Right cardiac atrium (tissue), 5 donors: ENCODE measurements at places on chromosomes 7 and 10.

DNA sequence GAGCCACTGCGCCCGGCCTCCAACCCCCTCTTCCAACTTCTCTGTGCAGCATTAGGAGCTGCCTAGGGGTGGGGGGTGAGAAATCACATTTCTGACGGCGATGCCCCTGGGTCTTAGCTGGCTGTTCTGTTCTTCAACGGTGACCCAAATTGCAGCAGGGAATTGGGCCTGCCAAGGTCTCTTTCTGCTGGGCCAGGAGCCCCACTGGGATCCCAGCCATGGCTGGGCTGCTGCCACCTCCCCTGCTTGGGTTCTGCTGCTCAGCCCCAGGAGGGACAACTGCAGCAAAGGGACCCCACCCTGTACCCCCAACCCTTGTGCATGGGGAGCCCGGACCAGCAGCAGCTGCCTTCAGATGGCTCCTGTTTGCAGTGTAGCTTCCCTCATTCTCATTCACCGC is 43.7 kb upstream of the GNA12 start:
- no peak for DNase-seq

- no peak for DNase-seq
Measured at GRCh38 chr10:133028158-133028557, 59.6 kb upstream of the ADGRA1 start.

DNA sequence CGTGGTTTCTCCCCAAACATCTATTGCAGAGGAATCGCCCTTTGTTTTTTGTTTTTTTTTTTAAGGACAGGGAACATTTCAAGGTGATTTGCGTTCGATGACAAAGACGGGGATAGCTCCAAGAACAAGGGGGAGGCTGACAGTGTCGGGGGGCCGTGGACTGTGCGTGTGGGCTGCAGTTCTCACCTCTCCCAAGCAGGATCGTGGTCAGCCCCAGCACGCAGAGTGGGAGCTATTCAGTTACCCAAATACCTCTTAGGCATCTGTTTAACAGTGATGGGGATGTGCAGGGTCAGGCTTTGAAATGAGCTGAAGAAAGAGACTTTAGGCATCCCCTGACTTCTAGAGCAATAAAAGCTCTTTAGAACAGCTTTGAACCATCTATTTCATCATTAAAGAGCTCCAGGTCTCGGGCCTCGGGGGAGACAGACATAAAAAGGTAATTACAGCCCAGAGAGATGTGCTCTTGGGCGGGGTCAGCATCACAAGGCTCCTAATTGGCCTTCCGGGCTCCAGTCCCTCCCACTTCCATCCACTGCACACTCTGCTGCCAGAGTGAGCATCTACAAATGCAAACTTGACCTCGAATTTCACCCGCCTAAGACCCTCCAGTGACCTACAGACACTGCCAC is 97.3 kb downstream of the MYL10 start:
- no peak for DNase-seq

- no peak for DNase-seq
Measured at GRCh38 chr7:99910976-99911375, 8.4 kb downstream of the TRIM4 start.

DNA sequence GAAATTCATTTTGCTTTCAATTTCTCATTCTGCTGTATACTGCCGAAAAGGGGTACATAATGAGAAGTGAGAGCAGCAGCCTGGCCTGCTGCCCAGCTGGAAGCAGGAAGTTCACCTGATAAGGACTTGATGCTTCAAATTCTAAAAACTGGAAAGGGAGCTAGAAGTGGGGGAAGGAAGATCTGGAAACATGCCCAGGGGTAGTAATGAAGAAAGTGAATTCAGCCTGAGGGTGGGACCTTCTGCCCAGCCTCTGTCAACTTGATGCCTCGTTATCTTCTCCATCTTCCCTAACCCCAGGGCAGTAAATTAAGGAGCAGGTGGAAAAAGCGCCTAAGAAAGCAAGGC is 69.4 kb downstream of the ARMH3 start:
- peak; percentile 84 for DNase-seq
